Hematopoietic multipotent progenitor cell treated with erythropoietin and hydrocortisone succinate and interleukin-3 and kit ligand, for 8 days (in vitro differentiated cells): ENCODE measurements at places on chromosomes 5 and 9.
A peak's percentile ranks its signal among the peaks of the same experiment; 100 is the strongest.

- no peak for DNase-seq
These were observed 48.9 kb downstream of the SEMA6A start for GRCh38 chr5:116525674-116526073.

DNA sequence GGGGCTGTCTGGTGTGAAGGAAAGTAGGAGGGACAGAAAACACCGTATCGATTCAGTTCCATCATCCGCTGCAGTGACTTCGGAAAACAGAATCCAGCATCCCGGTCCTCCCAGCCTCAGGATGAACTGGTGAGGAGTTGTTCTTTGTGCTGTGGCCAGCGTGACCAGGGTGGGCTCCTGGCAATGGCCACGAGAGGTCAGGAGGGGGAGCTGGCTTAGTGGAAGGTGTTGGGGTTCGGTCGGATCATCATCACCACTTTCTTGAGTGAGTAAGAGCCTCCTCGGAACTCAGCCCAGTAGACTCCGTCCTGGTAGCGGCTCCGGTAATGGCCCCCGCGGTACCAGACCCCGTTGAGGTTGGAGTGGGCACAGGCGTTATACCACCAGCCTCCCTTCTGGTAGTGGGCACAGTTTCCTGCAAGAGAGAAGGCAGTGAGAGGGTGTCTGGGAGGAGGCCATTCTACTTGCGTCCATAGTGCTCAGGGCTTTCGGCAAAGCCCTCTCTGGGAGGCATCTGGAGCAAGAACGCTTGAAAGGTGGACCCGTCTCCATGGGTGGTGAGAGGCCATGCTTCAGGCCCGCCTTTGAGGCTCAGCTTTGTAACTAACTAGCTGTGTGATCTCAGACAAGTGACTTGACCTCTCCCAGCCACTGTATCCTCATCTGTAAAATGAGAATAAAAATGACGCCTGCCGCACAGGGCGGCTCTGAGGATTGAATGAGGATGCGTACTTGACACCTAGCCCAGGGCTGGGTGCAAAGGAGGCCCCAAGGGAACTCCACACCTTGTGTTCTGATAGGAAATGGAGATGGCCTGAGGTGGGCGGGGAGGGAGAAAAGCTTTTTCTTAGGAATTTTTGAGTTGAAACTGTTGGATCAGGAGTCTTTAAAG is 33.5 kb downstream of the ANGPTL2 start:
- DNase-seq, result no peak

GRCh38 chr5:119395080-119395836 is 39.4 kb downstream of the TNFAIP8 start:
- DNase-seq, result no peak

GRCh38 chr5:158591301-158591863 is 508.3 kb downstream of the EBF1 start:
- DNase-seq, result no peak

- no peak for DNase-seq
These were observed 105.1 kb downstream of the MED10 start for GRCh38 chr5:6273090-6273735.

- DNase-seq, result peak; percentile 94
These were observed 4.4 kb upstream of the DAB2IP start for GRCh38 chr9:121646992-121647391.

DNA sequence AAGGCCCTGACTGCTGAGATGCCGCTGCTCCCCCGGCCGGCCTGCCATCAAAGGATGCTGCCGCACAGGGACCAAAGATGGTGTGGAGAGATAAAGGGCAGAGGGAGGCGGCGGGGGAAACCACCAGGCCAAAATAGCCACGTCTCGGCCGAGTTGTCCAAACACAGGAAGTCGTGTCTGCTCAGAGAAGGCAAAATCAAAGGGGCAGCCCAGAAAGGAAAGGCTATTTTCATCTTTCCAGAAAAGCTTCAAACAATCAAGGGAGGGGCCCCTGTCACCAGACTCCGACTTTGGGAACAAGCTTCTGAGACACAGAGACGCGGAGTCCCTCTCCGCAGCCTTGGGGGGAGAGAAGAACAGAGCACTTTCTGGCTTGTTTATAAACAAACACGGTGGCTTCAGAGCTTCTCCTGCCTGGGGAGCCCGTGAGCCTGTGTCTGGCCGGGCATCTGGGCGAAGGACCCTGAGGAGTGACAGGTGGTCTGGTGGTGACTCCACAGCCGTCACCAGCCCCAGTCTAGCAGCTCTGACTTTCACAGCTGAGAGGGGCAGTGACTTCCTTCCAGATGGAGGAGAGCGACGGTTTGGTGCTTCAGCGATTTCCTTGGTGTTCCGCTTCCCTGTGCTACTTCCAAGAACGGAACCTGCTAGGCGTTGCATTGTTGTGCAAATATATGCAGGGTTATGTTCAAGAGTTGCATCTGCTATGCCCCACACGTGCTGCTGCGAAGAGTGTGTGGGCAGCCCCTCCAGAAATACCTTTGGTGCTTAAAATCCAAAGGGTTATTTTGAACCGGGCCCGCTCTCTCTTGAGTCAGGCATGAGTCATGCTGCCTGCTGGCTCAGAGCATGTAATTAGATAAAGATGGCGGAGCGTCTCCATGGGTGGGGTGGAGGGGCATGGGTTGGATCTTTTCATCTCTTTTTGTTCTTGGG is 24.0 kb downstream of the ADAMTSL2 start:
- peak; percentile 38 for DNase-seq

GRCh38 chr5:107319901-107320300 is 350.8 kb downstream of the EFNA5 start:
- DNase-seq, result no peak

DNA sequence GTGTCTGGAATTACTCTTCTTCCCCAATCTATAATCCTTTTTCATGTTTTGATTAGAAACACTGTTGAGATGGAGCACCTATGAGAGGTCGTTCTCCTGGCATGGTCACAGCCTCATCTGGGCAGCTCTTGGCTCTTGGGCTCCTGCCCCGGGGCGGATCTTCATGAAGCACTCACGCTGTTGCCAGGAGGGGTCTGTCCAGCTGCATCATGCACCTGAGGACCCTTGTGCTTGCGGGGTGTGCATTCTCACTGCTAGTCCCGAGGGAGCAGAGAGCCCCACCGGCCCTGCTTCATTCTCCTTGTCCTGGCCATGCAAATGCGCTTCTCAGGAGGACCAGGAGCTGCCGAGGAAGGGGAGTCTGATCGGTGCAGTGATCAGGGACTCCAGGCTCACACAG is 117.6 kb upstream of the S1PR3 start:
- DNase-seq, result no peak

DNA sequence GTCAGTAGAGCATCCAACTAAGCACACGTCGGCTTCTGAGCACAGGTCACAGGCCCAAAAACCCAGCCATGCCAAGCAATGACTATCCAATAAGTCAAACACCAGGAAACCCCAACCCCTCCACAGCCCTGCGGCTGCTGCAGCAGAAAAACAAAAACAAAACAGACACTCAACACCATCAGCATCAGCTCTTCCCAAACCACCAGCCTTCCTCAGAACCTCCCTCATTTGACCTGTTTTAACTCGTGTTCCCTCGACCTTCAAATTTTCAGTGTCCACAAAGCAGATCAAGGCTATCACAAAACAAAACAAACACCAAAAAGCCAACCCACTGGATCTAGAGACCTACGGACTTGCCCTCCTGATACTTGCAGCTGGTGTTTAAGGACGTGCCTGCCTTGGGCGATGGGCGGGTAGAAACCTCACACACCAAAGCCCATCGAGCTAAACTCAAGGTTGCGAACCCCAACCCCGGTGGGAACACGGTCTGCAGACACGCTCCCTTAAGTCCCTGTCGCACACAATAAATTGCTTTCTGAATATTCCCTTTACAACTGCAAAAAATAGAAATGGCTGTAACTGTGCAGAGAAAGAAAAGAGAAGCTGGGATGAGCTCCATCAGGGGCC is 247.1 kb upstream of the ANKRD55 start:
- DNase-seq, result no peak

DNA sequence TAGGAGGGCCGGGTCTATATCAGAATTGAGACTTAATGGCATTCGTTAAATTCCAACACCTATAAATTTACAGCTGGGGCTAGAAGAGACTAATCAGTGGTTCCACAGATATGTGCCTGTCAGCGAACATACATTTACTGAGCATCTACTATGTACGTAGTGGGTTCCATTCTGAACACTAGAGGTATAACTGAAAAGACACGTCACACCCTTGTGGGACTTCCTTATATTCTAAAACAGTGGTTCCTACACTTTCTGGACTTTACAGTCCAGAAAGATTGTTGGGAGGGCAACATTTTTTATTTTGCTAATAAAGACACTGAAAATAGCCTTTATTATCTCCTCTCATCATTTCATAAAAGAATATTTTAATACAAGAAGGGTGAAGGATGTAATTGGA is 140.5 kb downstream of the SCAMP1 start:
- no peak for DNase-seq

DNA sequence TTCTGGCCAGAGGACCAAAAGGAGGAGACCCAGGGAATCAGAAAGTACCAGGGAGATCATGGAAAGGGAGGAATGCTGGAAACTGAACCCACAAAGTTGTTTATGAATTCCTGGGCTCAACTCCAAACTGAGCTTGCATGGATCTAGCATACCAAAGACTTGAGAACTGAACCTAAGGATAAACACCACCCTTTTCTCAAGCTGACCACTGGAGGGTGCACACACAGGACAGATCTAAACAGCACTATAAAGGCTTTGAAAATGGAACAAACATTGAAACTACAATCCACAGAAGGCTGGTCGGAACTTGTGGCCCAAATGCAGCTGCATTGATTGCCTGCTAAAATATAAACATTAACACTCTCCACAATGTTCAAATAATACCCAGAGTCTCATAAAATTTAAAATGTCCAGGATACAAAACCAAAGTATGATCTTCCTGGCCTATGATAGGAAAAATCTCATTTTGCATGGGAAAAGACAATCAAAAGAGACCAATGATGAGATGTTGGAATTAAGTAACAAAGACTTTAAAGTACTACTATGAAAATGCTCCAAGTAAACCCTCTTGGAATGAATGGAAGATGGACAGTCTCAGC is 15.6 kb upstream of the IRF1 start:
- DNase-seq, result peak; percentile 72

GRCh38 chr9:109198736-109199382 is 31.8 kb upstream of the FRRS1L start:
- DNase-seq, result peak; percentile 58

GRCh38 chr5:73792687-73793320 is 166.8 kb downstream of the ARHGEF28 start:
- DNase-seq, result peak; percentile 70

GRCh38 chr5:74433896-74434829 is 206.4 kb downstream of the ENC1 start:
- no peak for DNase-seq

GRCh38 chr9:95826183-95826838 is 49.2 kb upstream of the ERCC6L2 start:
- DNase-seq, result no peak

GRCh38 chr9:15837079-15837679 is 284.3 kb downstream of the CCDC171 start:
- DNase-seq, result peak; percentile 76

- no peak for DNase-seq
These were observed 92.4 kb downstream of the MED27 start for GRCh38 chr9:131987232-131987631.

GRCh38 chr9:100715100-100715380 is 137.2 kb downstream of the CAVIN4 start:
- no peak for DNase-seq

- DNase-seq, result no peak
These were observed 165.1 kb downstream of the RGS3 start for GRCh38 chr9:113628621-113629020.

GRCh38 chr5:78696637-78697036 is 48.1 kb upstream of the LHFPL2 start:
- no peak for DNase-seq

DNA sequence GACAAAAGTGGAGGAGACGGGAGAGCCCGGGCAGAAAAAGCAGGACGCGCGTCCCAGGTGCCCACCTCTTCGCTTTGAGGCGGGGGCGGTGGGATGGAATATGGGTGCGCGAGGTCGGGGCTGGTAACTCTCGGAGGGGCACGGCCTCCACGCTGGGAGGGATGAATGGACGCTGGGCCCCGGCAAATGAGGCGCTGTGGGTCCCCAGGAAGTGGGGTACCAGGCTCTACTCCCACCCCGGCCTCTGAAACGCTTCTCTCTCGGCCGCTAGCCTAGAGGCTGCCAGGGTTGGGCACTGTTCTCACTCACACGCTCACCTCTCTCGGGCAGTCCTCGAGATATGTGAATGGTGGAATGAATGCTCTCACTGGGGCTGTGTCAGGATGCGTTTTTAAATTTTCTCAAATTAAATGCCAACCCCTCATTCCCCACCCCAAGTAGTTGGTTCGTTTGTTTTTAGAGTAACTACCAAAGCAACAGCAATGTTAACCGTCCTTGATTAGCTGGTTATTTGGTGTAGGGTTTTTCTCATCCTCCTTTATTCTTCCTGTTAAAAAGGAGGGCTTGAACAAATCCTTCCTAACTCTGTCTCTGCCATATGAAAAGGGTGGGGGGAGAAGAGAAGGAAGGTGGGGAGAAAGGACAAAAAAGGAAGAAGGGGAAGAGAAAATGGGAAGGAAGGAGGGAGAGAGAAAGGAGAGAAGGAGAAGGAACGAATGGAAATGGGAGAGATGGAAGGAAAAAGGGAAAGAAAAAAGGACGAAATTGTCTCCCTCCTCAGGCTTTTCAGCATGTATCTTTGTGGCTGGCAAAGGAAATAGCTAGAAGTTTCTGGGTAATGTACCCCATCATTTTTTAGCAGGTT is 1.3 kb upstream of the EBF1 start:
- no peak for DNase-seq

GRCh38 chr9:129480227-129480626 is 140.7 kb downstream of the C9orf50 start:
- DNase-seq, result no peak

DNA sequence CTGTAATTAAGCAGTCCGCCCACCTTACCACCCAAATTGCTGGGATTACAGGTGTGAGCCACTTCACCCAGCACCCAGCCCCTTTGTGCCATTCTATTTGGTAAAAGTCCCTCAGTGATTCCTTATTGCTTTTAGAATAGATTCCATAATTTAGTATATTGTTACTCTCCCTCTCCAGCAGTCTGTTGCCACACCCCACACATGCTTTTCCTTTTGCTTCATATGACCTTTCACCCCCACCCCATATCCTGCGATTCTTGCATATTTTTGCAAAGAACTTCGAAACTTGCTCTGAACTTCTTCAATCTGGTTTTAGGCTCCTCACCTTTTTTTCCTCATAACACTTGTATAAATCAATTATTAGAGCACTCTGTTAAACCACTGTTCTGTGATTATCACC is 100.2 kb downstream of the MTREX start:
- no peak for DNase-seq

- no peak for DNase-seq
These were observed 58.9 kb downstream of the NEURL1B start for GRCh38 chr5:172699999-172700364.

- DNase-seq, result peak; percentile 30
These were observed 116.1 kb upstream of the RASA1 start for GRCh38 chr5:87151547-87151946.

GRCh38 chr5:132640613-132641012 is 17.4 kb upstream of the IL13 start:
- no peak for DNase-seq

- DNase-seq, result no peak
These were observed 182.3 kb downstream of the C9orf152 start for GRCh38 chr9:110025551-110026170.

GRCh38 chr5:1510631-1511030 is 13.1 kb downstream of the LPCAT1 start:
- no peak for DNase-seq

- no peak for DNase-seq
These were observed 1717.1 kb downstream of the EFNA5 start for GRCh38 chr5:105953616-105954015.

- DNase-seq, result no peak
These were observed 36.6 kb upstream of the ITGA1 start for GRCh38 chr5:52751137-52751536.

GRCh38 chr9:136434580-136435169 is 5.0 kb downstream of the INPP5E start:
- no peak for DNase-seq
